ENCODE measurements at places on chromosomes 6 and 20.

DNA sequence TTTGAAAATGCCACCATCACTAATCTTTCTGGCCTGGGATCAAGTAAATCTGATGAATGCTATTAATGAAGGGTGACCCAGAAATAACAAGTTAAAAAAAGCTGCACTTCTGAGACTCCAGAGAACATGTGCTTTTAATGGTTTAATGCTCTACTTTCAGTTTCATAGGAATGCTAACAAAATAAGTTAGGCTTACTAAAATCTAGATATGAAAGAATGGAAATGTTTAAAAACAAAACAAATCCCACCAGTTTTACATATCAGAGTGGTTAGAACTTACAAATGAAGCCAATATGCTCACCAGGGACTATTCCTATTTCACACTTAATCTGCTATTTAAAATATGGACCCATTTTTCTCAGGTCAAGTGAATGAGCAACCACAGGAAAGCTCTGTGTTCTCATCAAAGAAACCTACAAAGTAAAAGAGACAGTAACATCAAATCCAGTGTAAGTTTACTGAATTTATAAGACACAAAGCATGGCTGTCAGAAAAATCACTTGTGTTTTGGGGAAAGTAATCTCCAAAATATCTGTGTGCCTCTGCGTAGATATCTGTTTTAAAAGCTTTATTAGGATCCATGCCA is 40.3 kb downstream of the FYN start:
- DNase-seq: no peak

- no peak for DNase-seq
Measured at GRCh38 chr6:90435207-90435899, 138.7 kb upstream of the BACH2 start.

GRCh38 chr6:47141171-47141570 is 99.0 kb upstream of the ADGRF1 start:
- no peak for DNase-seq

GRCh38 chr6:52503851-52504781 is 72.7 kb downstream of the TRAM2 start:
- DNase-seq: no peak

GRCh38 chr20:50368813-50369224 is 141.4 kb upstream of the PTPN1 start:
- no peak for DNase-seq

DNA sequence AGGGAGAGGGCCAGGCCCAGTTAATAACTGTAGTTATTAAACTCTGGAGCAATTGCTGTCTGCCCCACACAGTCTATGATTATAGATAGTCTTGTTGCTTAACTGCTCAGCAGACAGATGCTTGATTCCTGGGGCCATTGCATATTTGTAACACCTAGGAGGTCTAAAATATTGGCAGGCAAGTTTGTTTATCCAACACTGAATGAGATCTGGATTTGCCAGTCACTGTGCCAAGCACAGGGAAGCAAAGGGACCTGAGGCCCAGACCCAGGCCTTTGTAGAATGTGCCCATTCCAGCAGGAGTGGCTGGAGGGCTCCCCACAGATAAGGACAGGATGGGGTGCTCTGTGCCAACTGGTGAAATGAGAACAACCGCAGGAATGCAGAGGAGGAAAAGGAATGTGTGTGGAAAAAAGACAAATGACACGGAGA is 17.6 kb upstream of the ENTPD6 start:
- DNase-seq: no peak

- no peak for DNase-seq
Measured at GRCh38 chr20:61052776-61053442, 199.2 kb upstream of the CDH4 start.

DNA sequence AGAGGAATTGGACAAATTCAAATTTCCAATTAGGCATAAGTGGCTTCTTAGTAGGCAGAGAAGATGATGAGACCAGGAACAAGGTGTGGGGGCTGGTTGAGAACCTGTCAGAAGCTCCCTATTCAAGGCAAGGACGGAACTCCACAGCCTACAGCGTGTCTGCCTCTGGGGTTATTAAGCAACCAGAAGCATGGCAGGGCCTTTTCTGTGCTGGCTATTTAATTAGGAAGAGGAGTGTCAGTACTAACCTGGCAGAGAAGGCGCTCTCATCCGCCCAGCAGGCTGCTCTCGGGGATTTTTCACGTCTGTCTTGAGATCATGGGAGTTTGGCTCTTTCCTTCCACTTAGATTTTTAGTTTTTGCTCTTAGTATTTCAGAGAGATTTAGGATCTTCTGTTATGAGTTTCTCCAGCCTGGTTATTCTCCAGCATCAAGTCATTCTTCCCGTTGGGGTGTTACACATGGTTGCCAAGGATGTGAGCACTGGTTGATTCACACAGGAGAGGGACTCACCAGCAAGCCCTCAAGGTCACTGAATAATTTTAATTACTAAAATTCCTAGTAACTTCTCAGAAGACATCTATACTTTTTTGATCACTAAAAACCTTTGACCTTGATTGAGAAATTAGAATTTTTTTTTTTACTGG is 23.9 kb downstream of the ADTRP start:
- DNase-seq: no peak

DNA sequence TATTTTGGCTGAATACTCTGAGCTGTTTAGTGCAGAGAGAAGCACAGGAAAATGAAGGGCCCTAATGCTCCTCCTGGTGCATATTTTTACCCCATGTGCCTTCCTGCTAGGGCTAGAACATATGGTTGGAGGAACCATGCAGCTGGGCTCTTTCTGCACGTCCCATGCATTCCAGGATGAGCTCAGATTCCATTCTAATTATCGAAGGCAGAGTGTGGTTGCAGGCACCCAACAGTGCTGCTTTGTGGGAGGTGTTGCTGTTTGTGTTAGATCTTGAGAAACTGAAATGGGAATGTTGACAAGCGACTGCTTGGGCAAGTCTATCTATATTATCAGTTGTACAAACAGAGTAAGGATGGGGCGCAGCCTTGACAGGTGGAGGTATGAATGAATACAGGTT is 419.5 kb downstream of the DHX35 start:
- DNase-seq: no peak

GRCh38 chr6:104799134-104799657 is 60.5 kb downstream of the HACE1 start:
- no peak for DNase-seq

DNA sequence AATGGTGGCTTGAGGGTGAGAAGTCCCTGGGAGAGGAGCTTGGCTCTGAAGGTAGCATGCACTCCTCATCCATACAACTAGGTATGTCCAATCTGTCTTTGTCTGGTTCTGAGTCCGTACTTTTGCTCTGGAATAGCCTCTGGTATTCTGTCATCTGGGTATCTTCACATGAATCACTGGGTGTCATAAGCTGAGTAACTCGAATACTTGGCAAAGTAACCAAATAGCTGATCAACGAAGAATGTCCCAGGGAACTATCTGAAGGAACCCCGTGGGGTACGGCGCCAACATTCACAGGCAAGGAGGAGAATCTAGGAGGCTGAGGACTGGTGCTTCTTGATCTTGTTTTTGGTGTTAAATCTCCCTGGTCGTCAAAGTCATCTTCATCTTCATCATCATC is 184.8 kb downstream of the HIVEP2 start:
- no peak for DNase-seq

DNA sequence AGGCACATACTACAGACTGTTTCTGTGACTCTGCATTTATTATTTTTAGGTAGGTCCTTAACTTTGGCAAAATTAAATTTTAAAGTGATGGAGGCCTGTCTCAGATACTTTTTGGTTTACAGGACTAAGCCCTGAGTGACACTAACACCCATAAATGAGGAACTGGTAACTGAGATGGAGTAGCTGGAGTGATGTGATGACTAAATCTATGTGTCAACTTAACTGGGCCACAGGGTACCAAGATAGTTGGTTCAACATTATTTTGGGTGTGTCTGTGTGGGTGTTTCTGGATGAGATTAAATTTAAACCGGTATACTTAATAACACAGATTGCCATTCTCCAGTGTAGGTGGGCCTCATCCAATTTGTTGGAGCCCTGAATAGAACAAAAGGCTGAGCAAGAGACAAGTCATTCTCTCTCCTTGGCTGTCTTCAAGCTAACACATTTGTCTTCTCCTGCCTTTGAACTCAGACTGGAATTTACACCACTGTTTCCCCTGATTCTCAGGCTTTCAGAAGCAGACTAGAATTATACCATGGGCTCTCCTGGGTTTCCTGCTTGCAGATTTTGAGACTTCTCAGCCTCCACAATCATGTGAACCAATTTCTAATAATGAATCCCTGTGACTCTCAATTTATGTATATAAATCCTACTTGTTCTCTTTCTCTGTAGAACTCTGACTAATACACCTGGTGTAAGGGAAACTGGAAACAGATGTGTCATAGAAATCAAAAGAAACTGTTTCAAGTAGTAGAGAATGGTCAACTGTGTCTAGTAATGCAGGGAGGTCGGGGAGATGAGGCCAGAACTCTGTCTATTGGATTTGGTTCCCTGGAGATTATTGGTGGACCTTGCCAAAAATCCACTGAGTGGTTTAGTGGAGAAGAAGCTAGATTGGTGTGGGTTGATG is 579.2 kb downstream of the EPM2A start:
- no peak for DNase-seq

DNA sequence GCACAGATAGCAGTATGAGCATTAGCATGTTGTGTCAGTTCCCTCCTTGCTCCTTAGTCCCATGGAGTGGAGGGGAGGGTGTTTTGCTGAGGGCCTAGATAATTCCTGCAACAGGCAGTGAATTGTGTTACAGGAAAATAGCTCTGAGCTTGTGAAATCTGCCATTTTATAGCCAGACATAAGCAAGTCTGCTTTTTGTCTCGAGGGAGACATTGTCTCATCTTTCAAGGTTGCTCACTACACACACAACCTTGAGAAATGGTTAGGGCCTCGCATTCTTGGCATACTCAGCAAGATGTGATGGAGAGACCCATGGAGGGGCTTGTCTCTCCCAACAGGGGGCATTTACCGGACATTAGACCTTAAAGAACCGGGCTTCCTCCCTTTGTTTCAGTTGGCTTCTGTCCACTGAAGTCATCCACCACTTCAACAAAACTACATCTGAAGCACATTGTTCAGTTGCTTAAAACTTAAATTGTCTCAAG is 108.0 kb upstream of the FOXO3 start:
- no peak for DNase-seq

GRCh38 chr6:71299541-71300470 is 11.2 kb downstream of the OGFRL1 start:
- DNase-seq: no peak

- no peak for DNase-seq
Measured at GRCh38 chr6:147839708-147840610, 331.5 kb downstream of the SAMD5 start.

DNA sequence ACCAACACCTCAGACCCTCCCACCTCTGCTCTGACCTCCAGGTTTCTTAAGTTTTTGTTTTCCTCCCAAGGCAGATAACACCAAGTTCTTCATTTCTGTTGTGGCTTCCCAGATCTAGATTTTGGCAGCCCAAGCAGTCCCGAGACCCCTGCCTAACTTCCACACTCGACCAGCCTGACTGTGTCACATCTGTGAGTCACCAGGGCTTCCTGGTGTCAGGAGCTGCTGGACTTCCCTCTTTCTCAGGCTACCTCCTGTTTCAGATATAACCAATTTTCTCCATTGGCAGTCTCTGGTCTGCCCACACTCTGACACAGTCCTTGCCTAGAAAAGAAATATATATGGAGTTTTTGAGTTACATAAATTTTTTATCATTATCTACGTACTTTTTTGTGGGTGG is 46.1 kb upstream of the CCN6 start:
- DNase-seq: no peak

GRCh38 chr6:43887906-43888683 is 118.1 kb downstream of the VEGFA start:
- DNase-seq: no peak

DNA sequence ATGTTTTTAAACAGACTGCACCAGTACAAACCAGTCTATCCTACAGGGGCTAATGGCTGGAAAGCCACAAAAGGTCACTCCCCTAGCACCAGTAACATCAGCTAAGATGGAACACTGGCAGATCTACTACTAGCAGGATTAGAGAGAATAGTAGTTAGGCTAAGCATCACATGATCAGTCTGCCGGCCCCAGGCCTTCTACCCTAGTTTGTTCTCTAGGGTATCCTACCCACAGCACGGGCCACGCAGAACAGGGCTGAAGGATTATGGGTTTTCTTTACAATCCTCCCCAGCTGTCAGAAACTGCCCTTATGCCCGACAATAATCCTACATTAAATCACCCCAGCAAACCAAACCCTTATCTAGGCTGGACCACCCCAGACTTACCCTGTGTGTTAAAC is 156.0 kb downstream of the LY86 start:
- DNase-seq: no peak

GRCh38 chr6:4805553-4806336 is 29.5 kb downstream of the CDYL start:
- peak; percentile 75 for DNase-seq

DNA sequence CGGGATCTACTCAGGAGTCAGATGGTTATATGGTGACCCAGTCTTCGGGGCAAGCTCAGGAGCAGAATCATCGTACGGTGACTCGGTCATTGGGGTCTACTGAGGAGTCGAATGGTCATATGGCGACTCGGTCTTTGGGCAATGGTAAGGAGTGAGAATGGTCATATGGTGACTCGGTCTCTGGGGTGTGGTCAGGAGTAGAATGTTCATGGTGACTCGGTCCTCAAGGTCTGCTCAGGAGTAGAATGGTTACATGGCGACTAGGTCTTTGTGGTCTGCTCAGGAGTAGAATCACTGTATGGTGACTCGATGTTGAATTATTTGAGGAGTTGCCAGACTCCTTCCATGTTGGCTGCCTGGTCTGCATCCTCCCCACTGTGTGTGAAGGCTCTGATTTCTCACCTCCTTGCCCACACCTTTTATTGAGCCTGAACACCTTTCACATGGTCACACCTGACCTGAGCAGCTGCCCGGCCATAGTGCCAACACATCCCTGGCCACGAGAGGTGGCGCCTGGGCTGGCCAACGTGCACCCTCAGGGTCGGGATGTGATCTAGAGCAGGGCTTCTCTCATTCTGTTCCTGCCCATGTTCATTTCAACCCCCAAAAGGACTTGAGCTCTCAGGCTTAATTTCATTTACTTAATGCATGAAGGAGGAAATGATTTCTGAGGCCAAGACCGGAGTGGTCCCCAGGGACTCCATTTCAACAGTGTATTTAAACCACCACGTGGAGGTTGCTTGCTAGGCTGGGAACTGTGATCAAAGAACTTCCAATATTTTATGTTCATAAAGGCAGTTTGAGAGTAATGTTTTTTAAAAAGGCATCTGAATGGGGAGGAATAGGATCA is 119.5 kb downstream of the PHACTR3 start:
- DNase-seq: no peak

GRCh38 chr20:43846516-43846905 is 68.1 kb upstream of the TOX2 start:
- DNase-seq: no peak

DNA sequence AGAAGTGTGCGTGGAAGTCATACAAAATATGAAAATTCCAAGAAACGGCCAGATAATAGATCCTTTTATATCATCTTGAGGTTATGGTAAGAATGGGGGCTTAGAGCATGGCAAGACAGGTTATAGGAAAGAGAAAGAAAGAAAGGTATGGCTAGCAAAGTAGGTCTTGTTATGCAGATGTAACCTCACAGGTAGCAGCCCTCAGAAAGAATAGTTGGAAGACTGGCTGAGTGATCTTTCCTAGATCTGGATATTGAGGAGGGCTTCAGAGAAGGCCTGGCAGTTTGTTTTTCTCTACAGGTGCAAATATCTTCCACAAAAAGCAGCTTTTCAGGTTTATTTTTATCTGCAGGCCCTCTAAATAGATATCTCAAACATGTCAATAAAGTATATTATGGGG is 679.5 kb downstream of the KHDRBS2 start:
- no peak for DNase-seq

Measured in ecto neural progenitor cell (in vitro differentiated cells).